ENCODE measurements at places on chromosomes 7 and 10.

- DNase-seq = no peak
Measured at GRCh38 chr7:55502858-55503440, 69.4 kb downstream of the VOPP1 start.

GRCh38 chr7:141389140-141389796 is 161.9 kb upstream of the AGK start:
- DNase-seq = no peak

GRCh38 chr7:158127241-158127640 is 460.4 kb downstream of the PTPRN2 start:
- no peak for DNase-seq

DNA sequence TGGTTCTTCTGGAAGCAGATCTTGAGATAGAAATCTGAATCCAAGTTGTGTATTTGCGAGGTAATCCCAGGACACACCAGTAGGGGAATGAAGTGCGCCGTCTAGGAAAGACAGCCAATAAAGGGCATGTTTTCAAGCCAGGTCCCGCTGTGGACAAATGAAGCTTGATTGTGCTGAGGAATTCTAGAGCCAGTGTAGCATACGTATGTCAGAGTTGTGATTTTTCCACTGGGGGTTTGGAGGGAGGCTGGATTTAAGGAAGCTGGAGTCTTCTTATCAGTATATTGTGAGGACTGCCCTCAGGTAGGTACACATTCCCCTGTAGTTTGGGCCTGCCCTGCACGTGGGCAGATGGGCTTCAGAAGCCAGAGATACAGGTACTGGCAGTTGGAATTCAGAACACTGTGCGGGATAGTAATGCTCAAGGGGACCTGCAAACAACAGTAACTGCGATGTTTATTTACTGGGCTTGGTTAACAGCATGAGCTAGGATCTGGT is 50.9 kb downstream of the GALNT11 start:
- peak; percentile 5 for DNase-seq

- peak; percentile 64 for DNase-seq
Measured at GRCh38 chr7:150962553-150963399, 15.3 kb downstream of the KCNH2 start.

- DNase-seq = no peak
Measured at GRCh38 chr10:11712744-11713143, 29.4 kb upstream of the ECHDC3 start.

GRCh38 chr7:134865001-134865845 is 85.8 kb downstream of the CALD1 start:
- DNase-seq = peak; percentile 48

- no peak for DNase-seq
Measured at GRCh38 chr10:69768386-69768785, 33.3 kb upstream of the COL13A1 start.

GRCh38 chr10:54866666-54867065 is 65.6 kb upstream of the PCDH15 start:
- DNase-seq = no peak

DNA sequence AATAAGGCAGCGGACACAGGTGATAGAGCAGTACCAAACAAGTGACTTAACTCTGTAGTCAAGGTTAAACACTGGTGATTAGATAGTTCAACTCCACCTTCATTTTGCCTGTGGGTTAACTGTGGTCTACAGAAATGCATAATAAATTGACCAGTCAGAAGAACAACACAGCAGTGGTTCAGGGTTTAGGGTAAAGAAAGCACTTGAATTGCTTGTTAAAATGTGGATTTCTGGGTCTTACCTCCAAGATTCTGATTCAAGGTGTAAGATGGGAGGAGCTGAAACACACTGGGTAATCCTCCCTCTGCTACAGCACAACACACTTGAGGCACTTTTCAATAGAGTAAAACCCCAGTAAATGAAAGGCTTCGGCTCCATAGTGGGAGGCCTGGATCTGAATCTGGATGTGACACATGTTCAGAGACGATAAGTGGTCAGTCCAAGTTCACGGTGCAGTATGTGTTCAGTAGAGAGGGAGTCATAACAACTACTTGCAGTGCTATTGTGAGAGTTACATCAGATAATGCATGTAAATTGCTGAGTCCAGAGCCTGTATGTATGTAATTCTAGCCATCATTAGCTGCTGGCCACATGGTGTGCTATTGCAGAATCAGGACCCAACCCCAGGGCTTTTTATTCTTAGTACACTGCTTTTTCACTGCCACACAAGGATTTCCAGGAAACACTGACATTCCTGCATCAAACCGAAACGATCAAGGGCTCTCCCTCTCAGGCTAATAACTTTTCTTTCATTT is 141.7 kb downstream of the SORCS1 start:
- DNase-seq = no peak

GRCh38 chr10:63718006-63718405 is 196.8 kb downstream of the REEP3 start:
- no peak for DNase-seq

DNA sequence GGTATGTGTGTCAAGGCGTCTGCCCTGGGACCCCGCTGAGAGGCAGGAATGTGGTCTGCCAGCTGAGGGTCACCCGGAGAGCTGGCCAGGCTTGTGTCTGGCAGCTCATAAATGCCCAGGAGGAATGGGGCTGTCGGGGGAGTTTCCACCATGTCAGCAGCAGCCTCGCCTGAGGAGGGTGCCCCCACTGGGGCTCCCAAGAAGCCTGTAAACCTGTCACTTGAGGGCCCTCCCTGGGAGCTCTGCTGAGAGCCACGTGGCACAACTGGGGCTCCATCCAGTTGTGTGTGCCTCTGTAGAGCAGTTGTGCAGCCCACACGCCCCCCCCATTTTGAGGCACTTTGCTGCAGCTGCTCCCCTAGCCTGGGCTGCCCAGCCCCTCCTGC is 70.6 kb downstream of the NEURL1 start:
- DNase-seq = no peak

DNA sequence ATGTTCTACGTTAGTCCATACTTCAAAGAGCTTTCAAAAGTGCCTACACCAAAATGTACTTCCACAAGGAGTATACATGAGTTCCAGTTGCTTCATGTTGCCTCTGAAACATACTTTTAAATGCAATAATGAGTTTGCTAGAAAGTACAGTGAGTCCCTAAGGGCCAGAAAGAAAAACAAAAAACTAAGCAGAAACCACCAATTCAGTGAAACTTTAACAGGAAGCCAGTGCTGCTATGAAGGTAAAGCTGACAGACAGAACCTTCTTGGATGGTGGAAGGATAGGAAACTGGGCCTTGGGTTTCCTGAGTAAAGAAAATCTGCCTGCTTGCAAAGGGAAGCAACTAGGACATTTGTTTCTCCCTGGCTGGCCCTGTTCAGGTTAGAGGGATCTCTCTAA is 104.2 kb downstream of the CTTNBP2 start:
- no peak for DNase-seq

- DNase-seq = no peak
Measured at GRCh38 chr7:35241884-35242283, 12.0 kb downstream of the TBX20 start.

GRCh38 chr7:107079212-107079940 is 34.9 kb downstream of the PRKAR2B start:
- no peak for DNase-seq

DNA sequence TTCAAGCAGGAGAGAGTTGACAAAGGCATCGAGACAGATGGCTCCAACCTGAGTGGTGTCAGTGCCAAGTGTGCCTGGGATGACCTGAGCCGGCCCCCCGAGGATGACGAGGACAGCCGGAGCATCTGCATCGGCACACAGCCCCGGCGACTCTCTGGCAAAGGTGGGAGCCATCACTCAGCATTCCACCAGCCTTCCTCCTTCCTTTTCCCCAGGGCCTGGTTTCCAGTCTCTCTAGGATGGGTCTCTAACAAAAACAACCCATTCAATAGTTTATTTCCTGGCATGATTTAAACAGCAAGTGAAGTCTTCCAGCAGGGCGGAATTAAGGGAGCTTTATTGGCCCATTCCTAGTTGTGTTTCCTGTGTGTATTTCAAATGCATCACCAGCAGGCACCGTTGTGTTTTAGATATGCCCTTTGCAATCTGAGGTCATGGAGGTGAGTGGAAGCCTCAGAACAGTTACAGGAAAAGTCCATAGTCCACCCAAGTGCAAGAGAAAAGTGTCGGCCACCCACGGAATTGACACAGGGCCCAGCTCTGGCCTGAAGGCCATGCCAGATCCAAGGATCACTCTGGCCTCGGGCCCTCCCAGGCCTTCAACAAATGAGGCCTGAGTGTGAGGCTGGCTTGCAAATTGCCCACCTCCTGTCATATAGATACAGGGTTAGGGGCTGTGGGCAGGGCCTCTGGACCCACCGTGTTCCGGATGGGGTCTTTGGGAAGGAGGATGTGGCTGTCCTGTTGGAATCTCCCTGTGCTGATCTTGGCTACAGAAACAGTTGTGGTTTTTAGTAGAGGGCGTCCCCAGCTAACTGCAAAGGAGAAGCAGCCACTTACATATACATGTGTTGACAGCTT is 46.9 kb upstream of the TRIM8 start:
- no peak for DNase-seq

DNA sequence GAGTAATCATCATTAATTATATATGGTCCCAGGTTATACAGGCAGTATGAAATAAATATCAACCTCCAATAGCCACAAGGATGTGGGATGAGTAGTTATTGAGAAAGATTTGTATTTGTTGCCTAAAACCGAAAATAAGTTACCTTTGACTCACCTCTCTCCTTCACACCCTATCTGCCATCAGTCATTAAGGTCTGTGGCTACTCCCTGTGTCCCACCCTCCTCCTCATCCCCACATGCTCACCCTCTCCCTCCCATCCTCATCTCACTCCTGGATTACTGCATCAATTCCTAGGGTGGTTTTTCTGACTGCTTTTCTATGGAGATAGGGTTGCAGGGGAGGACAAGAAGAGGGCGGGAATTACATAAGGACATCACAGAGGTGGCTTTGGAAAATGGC is 9.1 kb upstream of the GGCT start:
- no peak for DNase-seq

DNA sequence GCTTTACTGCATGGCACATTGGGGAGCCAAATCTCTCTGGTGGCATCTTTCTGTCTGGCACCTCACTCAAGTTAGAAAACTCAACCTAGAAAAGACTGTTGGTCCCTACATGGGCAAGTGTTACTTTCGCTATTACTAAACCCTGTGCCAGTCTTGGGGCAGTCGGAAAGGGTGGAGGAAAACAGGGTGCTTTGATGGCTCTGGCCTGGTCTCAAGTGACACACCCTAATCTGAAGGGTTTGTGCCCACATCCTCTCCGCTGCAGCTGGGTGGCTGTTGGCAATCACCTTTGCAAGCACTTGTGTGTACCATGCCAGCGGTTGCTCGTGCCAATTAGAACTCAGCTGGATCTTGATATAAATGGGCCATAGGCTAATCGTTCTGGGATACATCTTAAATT is 159.8 kb upstream of the ITGB1 start:
- peak; percentile 47 for DNase-seq

GRCh38 chr7:151246851-151247580 is 1.5 kb downstream of the SMARCD3 start:
- DNase-seq = no peak

GRCh38 chr10:8121201-8121890 is 66.9 kb downstream of the GATA3 start:
- DNase-seq = no peak

GRCh38 chr7:81273601-81274397 is 354.9 kb upstream of the SEMA3C start:
- DNase-seq = no peak

DNA sequence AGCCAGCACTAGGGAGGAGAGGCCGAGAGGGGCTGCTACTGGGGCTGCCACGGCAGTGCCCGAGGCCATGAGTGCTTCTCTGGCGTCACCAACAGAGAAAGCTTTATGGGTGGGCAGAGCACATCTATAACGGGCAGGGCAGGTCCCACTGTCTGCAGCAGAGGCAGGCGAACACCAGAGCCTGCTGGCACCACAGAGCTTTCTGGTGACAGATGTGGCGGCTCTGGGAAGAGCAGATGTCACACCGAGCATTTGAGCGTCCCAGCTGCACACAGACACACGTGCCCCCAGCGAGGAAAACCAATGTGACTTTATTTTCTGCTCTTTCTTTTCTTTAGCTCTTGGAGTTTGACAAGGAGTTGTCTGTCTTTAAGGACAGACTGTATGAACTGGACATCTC is 20.5 kb downstream of the NKX6-2 start:
- DNase-seq = no peak

GRCh38 chr10:79404690-79405131 is 40.7 kb downstream of the ZCCHC24 start:
- no peak for DNase-seq

DNA sequence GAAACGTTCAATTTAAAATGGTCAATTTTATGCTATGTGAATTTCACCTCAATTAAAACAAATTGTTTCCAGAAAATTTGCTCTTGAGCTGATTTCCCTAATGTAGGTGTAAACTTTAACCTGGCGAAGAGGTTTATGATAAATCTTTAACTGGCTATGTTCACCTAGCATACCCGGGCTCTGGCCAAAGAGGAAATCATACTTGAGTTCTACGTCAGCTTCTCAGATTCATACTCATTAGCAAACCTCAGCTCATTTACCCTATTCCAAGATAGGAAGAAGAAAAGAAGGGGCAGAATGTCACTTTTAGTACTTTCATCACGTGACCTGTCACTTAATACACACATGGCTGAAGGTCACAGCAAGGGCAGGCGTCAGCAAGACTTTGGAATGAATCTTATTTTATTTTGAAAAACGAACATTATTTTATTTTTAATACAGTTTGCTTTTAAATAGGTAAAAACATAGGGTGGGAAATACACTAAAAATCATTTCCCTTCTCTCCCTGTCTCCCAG is 97.0 kb downstream of the ABLIM1 start:
- no peak for DNase-seq

GRCh38 chr7:17302575-17303142 is 4.2 kb downstream of the AHR start:
- peak; percentile 8 for DNase-seq

DNA sequence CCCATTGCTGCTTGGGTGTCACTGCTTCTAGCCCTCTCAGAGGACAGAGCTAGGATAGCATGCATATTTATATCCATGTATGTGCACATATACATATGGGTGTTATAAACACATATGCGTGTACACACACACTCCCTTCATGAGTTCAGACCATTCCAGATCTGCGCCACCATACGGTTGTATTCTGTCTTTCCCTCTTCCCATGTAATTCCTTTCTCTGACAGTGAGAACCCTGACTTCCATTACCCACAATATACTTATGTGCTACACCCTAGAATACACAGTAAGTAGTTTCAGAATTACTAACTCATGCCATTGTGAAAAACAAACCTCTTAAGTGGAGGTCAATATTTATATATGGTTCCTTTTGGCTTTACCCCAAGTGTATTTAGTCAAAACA is 116.6 kb upstream of the SAMD8 start:
- DNase-seq = no peak

DNA sequence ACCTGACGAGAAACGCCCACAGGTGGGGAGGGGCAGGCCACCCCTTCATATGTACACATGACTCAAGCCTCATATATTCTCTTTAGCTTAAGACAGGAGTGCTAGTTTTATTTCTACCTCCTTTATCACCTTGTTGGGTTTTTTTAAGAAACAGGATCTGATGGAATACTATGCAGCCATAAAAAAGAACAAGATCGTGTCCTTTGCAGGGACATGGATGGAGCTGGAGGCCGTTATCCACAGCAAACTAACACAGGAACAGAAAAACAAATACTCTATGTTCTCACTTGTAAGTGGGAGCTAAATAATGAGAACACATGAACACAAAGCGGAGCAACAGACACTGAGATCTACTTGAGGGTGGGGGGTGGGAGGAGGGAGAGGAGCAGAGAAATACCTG is 11.2 kb upstream of the HUS1 start:
- DNase-seq = no peak

- DNase-seq = no peak
Measured at GRCh38 chr10:111440501-111440900, 363.7 kb downstream of the ADRA2A start.

Measured in activated T-cell treated with anti-CD3 and anti-CD28 coated beads, Interleukin-2, amount 50 U/mL, for 72 hours (primary cell).